Amniotic stem cell (primary cell): ENCODE measurements at places on chromosomes 7 and 10.

- no peak for DNase-seq
These were observed 53.8 kb downstream of the KCTD7 start for GRCh38 chr7:66682350-66683093.

- no peak for DNase-seq
These were observed 738.1 kb downstream of the KCNMA1 start for GRCh38 chr10:76899490-76899889.

- no peak for DNase-seq
These were observed 222.6 kb upstream of the KLF14 start for GRCh38 chr7:130956417-130957136.

DNA sequence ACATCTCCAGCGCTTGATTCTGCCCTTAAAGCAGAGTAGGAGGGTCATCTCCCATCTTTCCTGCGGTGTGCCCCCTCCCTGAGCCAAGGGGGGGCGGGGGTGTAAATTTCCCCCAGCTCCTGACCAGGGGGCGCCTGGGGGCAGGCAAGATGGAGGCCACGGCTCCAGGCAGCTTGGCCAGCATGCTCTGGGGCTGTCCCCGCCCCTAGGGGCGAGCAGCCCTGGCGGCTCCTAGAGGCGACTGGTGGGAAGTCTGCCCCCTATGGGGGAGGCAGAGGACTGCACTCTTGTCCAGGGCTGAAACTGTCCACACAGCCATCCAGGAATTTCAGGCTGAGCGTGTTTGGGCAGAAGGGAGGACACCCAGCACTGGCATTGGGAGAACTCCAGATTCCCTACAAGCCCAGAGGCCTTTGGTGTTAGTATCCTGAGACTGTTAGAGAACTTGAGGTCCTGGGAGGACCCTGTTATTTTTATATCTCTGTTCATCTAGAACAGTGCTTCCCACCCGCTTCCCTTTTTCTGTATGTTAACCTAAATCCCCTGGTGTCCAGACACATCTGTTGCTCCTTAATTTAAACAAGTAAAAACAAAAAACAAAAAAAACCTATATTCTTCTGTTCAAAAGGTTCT is 4.6 kb downstream of the STRA8 start:
- no peak for DNase-seq

- DNase-seq: peak; percentile 34
These were observed 168.7 kb upstream of the LYZL1 start for GRCh38 chr10:29120216-29120615.

DNA sequence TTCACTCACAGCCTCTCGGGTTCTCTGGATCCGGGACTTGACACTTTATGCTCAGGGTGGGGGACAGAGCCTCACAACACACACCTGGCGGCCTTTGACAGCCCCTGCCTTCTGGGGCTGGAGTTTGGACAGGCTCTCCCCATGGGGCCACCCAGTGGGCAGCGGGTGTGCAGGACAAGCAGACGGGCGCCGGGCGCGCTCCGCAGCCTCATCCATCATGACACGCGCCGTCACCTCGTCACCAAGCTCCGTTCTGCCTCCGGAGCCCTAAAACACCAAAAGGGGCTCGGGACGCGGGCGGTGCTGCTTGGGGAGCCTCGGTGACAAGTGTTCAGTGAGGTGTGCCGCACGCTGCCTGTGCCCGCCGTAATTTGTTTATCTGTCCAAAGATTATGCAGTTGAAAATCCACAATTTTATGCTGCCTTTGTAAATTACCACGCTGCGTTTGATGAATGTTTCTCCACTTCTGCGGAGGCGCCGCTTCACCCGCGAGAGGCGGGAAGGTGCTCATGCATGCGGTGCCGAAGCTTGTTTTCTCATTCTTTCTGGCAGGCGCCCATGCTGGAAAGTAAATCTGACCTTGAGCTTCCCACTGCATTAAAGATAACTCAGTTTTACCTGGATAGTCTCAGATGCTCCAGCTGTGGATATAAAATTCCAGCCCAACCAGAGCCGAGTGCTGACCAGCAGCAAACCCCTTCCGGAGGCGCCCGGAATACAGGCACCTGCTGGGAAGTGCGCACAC is 6.2 kb downstream of the NKX6-2 start:
- no peak for DNase-seq

- DNase-seq: no peak
These were observed 130.1 kb downstream of the MYO3A start for GRCh38 chr10:26064106-26064505.

- no peak for DNase-seq
These were observed 2.0 kb downstream of the AP1S1 start for GRCh38 chr7:101156277-101156676.

DNA sequence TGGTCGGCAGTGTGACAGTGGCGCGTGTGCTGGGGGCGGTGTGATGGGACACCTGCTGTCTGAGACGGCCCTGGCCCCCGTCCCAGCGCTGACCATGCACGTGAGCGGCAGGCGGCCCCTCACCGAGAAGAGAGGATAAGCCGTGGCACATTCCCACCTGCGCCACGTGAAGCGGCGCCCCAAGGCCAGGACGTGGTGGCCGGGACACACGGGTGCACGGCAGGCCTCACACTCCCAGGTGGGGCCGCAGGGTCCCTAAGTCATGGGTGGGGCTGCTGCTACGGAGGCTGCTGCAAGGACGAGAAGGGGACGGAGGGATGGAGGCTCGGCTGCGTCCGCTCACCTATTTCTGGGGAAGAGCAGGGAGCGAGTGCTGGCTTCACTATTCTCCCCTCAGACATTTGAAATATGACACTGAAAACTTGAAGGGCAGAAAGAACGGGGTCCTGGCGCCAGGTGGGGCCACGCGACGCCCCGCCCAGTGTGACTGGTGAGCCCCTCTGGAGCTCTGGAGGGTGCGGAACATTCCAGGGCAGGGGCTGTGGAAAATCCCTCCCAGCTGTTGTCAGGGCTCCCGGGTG is 7.5 kb downstream of the CYP2W1 start:
- no peak for DNase-seq

DNA sequence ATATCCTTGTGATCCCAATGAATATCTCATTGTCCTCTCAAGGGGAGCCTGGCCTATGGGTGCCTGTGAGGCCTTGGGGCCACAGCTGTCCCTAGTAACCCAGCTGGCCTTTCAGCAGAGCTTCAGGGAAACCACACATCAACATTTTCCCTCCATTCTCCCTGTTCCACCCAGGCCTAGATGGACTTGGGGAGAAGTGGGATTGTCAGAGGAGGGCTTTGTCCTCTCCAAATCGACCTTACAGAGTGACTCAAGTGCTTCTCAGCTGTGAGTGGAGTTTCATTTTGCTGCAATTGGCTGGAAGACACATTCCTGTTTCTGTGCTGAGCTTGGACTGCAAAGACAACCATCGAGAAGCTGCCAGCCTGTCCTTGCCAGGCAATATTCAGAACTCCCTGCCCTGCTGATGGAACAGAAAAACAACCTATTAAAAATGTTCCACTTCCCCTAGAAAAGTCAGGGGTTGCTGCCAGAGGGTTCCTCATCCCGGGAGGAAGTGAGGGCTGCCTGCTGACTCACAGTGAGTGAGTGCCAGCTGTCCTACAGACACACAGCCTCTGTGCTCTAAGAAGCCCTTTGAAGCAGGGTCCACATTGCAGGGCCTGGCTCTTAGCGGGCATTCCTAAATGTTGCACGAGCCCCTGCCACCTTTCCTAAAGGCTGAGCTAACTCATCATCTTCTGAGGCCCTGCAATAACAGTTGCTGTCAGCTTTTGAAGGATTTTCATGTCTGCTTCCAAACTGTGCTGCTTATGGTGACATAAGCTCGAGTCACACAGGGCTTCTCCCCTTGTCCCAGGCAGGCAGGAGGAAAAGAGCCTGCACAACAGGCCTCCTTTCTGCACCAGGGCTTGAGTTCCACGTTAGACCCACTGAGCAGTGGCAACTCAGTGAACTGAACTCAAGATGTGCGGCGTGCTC is 20.5 kb downstream of the STRA8 start:
- peak; percentile 18 for DNase-seq

DNA sequence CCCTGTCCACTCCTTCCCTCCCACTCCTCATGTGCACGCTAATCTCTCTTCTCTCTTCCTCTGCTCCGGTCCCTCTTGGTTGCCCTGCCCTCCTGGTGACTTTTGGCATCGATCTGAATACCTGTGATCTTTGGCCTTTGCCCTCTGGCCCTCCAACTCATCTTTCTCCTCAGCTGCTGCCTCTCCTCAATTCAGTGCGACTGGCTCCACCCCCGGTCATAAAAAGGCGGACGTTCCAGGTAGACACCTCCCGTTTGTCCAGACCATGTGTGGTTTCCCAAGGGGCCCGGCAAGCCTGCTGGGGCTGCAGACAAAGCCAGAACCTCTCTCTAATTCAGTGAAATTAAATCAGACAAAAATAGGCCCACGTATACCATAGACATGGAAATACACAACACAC is 96.8 kb downstream of the COL13A1 start:
- DNase-seq: no peak

- DNase-seq: no peak
These were observed 1.5 kb downstream of the SEM1 start for GRCh38 chr7:96707901-96708774.

DNA sequence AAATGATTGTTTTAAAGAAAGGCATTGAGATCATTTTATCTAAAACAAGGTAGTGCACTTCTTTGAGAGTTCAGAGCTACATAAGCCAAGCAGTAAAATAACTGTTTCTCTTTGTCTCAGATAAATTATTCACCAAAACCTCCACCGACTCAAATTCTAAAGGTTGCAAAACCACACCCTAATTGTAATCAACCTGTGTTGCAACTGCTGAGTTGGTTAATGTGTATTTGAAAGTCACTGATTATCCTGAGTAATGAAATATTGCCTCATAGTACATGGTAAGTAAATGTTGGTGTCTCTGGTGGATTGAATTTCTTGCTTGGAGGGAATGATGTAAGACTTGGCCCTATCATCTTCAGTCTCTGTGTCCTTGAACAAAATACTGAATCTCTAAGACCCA is 35.9 kb upstream of the CYP2C9 start:
- no peak for DNase-seq

GRCh38 chr10:30736685-30737232 is 107.2 kb upstream of the LYZL2 start:
- DNase-seq: peak; percentile 95

DNA sequence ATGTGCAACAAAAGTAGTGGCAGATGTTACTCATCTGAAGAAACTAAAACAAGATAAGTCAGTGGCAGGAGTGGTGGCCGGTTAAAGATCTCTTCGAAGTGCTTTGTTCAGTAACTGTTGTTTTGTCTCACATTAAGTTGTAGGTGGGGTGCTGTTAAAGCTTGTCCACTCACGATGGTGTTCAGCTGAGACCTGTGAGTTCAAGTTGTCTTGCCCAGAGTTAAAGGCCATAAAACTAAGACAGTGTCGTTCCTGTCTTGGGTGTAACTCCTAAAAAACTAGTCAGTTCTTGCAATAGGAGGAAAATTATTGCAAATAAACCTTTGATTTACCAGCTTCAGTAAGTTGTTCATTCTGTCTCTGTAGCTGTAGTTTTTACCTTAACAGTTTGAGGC is 857 bp upstream of the FOXP2 start:
- no peak for DNase-seq

- peak; percentile 30 for DNase-seq
These were observed 2.7 kb upstream of the HERPUD2 start for GRCh38 chr7:35697414-35698175.

GRCh38 chr10:71239946-71240795 is 27.8 kb downstream of the UNC5B start:
- no peak for DNase-seq
